ENCODE measurements at places on chromosomes 7 and 10. TPM values are rescaled to one million over a fixed set of nuclear protein-coding genes. Genes with fewer than 3 reads are reported as not detected.

The COL1A2 gene
- 21.8 TPM for total RNA-seq

The ANKRD30A gene
- not detected for total RNA-seq

The HDAC9 gene
- total RNA-seq: 0.65 TPM

The SOSTDC1 gene
- not detected for total RNA-seq

The ZWINT gene
- total RNA-seq: 56.8 TPM

The UMAD1 gene
- total RNA-seq: 13.8 TPM

The CACNA2D1 gene
- 54.6 TPM for total RNA-seq

The HPSE2 gene
- not detected for total RNA-seq

The NRP1 gene
- 187 TPM for total RNA-seq

The ADAP1 gene
- 0.91 TPM for total RNA-seq

The HOXA3 gene
- total RNA-seq: 1.4 TPM

The ZNF503 gene
- total RNA-seq: 1.4 TPM

The CEP41 gene
- total RNA-seq: 7.1 TPM

The PRSS37 gene
- total RNA-seq: not detected

The KCNIP2 gene
- 0.30 TPM for total RNA-seq

The EGR2 gene
- total RNA-seq: not detected

The CRYGN gene
- total RNA-seq: not detected

The TMEM236 gene
- under 0.01 TPM for total RNA-seq

The TRPV5 gene
- total RNA-seq: not detected

The FGFBP3 gene
- total RNA-seq: 0.30 TPM

The ITPRID1 gene
- total RNA-seq: not detected

The PROSER2 gene
- total RNA-seq: 6.5 TPM

The SHTN1 gene
- total RNA-seq: 4.2 TPM

The TNS3 gene
- 21.4 TPM for total RNA-seq

The METTL2B gene
- total RNA-seq: 51.5 TPM

The SPDYE6 gene
- not detected for total RNA-seq

The EZH2 gene
- total RNA-seq: 22.5 TPM

The SPDYE2 gene
- not detected for total RNA-seq

The ABCB1 gene
- total RNA-seq: 4.1 TPM

The OPN4 gene
- total RNA-seq: not detected

The HYAL4 gene
- not detected for total RNA-seq

The TMEM176B gene
- total RNA-seq: not detected
